Stimulated activated CD4-positive, alpha-beta T cell treated with anti-CD3 and anti-CD28 coated beads, Interleukin-2, amount 100 ng/mL, for 4 hours (primary cell): ENCODE measurements at places on chromosomes 3 and 15.

GRCh38 chr3:42855547-42856380 is 19.9 kb downstream of the CYP8B1 start:
- no peak for DNase-seq

GRCh38 chr15:39511000-39511915 is 69.6 kb upstream of the THBS1 start:
- no peak for DNase-seq

DNA sequence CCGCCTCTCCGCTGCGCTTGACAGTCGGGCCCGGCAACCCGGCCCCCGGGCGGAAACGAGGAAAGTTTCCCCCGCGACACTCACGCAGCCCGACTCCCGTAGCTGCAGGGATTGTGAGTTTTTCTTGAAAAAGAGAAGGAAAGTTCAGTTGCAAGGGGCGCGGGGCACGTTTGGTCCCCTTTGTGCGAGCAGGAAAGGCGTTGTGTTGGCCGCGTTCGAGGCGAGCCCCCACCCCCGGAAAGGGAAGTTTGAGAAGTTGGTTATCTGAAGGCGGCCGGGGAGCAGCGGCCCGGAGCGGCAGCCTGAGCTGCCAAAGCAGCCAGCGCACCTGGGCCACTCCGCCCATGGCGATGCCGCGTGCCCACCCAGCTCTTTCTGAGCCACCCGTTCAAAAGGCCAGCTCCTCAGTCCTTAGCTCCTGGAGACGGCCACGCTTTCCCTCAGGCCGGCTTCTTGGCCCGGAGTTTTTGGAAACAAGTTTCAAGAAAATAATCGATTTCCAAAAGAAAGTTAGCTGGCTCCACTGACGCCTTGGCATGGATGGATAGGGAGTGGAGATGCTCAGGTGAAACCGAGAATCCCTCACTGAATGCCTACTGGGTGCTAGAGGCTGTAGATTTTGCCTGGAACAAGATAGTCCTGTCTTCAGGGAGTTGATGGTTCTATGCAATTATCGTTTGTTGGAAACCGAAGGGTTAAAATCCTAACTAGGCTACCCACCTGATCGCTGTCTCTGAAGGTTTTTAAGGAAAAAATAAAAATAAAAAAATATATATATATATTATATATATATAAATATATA is 832 bp downstream of the TGFBR2 start:
- peak; percentile 64 for DNase-seq

DNA sequence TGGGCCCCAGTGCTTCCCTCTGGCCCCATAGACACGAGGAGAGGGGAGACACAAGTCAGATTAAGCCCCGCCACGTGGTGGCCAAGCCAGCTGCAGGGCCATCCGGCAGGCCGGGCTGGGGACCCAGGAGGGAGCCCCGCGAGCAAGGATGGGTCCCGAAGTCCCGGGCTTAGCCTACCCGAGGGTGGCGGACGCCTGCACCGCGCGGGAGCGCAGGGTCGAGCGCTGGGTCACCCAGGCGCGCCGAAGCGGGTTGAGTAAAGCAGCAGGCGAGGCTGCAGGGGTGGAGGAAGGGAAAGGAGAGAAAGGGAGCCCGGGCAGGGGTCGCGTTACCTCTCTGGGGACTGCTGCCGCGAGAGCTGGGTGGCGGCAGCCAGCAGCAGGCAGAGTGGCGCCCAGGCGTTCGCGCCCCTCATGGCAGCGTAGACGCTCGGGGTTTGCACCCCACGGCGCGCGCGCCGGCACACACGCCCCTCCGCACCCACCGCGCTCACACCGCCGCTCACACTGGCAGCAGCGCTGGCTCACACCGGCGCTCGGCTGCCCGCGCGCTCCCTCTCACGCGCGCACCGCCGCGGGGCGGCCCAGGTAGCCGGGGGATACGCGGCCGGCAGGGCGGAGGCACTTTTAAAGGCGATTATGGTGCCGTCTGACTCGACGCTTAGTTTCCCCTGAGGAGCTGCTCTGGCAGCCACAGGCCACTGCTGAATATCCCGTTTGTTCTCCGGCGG is at the start of gene PCOLCE2:
TSS of gene PCOLCE2 (minus strand) at position 603 of the 731 bp plus-strand sequence. CDS start at position 416, 187 bp downstream.
- DNase-seq, result no peak

DNA sequence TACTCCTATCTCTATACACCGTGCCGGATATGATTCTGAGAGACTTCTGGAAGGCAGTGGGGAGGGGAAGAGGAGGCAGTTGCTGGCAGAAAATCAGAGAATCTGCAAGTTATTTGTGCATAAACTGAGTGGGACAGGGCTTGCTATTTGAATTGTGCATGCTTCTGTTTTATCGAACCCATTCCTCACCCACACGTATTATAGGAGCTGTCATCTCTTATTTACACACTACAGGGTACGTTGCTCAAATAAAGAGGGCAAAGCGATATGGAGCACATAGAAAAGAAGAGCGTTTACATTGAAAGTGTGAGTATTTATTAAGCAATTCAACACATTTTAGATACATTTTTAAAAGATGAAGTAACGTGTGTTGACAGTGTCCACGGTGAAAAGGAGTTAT is 191.6 kb downstream of the CPNE4 start:
- DNase-seq, result no peak

DNA sequence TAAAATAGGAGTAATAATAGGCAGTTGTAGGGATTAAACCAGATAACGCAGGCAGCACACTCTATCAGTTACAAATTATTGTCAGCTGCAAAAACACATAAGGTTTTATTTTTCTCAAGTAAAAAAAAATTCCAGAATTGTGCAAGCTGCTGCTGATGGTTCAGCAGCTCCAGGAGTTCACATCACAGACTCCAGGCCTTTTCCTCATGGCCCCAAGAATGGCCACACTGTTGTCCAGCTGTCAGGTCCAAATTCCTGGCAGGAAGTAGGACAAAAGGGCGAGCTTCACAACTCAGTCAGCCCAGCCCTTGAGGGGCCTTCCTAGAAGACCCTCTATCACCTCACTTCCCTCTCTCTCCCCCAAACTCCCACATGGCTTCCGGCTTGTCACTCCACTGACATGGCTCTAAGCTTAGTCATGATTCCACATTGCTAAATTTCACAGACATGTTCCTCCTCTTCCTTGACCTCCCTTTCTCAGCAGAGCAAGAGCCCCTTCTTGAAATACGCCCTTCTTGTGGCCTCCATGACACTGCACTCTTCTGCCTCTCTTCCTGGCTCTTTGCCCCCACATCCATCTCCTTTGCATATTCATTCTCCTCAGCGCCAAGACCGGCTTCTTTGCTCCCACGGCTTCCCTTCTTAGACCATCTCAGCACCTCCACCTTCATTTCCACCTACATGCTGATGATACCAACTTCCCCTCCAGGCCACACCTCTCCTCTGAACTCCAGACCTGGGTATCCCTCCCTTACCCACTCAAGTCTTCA is 27.4 kb upstream of the FAM174B start:
- DNase-seq, result no peak

- DNase-seq, result no peak
Observed at GRCh38 chr15:60840306-60840702, 361.4 kb upstream of the ICE2 start.

GRCh38 chr15:51629612-51630011 is 7.0 kb upstream of the DMXL2 start:
- no peak for DNase-seq

GRCh38 chr15:56608140-56608778 is 125.0 kb downstream of the ZNF280D start:
- DNase-seq, result no peak

GRCh38 chr15:39690881-39691634 is 91.6 kb downstream of the FSIP1 start:
- DNase-seq, result no peak

DNA sequence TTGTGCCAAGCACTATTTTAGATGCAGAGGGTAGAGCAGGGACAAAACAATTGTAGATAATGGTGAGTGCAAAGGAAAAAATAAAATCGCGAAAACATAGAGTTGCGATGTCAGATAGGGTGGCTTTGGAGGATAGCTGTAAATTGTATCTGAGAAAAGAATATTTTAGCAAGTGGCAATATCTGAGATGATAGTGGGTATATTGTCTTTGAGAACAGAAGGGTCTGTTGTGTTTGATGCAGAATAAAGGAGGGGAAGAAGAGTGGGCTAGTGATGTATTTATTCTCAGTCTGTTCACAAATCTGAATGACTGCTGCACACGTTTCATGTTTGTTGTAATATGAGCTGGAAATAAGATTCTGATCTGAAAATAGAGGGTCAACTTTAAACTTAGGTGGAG is 396.8 kb downstream of the CADM2 start:
- DNase-seq, result no peak

- no peak for DNase-seq
Observed at GRCh38 chr15:67017311-67017710, 48.1 kb upstream of the SMAD3 start.

DNA sequence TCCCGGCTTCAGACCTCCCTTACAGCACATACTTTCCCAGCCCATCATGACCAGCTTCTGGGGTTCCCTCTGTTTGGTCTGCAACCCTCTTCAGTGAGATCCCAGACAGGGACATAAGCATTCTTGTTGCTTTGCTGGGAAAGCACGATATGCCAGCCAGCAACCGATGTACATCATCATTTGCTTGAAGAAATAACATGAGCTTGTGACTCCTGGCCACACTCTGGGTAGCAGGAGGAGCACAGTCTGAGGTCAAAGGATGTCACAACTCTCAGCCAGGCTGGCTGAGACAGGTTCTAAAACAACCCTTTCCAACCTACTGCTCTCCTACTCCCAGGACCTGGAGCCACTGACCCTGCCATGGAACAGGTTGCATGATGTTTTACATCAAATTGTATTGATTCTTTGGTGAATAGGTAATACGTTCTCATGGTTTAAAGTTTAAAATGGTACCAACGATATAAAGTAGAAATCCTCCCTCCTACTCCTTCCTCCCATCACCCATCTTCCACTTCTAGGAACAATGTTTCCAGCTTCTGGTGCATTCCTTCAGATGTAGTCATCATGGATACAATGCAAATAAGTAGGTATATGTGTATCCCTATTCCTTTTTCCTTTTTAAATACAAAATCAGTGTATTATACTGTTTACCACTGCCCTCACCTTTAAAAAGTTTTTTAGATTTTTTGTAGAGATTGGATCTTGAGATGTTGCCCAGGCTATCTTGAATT is 190.3 kb downstream of the OPA1 start:
- DNase-seq, result no peak

GRCh38 chr3:183185696-183186095 is 23.2 kb upstream of the LAMP3 start:
- no peak for DNase-seq

GRCh38 chr3:117887031-117887430 is 1147.6 kb downstream of the IGSF11 start:
- DNase-seq, result no peak

- DNase-seq, result no peak
Observed at GRCh38 chr15:63595688-63596087, 1.5 kb upstream of the FBXL22 start.

- no peak for DNase-seq
Observed at GRCh38 chr3:18099611-18100010, 325.5 kb downstream of the SATB1 start.

DNA sequence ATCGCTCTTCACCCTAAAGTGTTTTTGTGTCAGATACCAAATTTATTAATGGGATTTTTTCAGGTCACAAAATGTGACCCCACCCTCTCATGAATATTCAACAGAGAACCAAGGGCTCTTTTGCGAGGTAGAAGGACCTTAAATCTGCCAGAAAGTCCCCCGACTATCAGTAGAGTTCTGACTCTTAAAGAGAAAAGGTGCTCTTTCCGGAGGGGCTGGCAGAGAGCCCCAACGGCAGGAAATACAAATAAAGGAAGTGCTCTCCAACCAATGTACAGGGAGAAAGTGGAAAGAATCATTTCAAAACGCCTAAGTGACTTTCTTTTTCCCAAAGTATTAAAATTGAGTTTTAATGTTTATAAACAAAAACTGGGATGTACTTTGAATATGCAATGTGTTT is 517.2 kb downstream of the FOXP1 start:
- no peak for DNase-seq

DNA sequence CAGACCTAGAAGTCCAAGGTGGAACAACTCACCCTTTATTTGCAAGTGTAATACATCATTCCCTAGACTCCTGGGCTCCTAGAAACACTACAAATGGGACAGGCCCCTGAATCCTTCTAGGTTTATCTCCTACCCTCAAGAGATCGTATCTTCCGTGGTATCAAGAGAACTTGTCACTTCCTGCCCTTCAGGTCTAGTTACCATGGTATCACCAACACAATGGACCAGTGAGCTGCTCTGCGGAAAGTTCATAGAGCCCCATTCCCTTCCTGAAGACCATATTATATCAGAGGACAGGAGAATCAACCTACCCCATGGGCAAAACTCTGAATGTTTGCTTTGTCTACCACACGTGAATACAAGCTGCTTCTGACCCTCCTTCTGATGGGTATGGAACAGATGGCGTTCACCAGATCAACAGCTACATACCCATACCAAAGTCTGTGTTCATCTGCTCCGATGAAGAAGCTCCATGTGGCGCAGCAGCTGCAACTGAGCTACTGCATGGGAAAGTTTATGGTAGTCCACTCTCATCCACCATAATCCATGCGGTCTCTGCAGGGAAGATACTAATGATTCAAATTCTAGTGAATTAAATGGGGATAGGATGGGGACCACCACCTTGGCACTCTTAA is 84.6 kb upstream of the KLF13 start:
- DNase-seq, result no peak

GRCh38 chr3:33111581-33111980 is 2.2 kb upstream of the CRTAP start:
- no peak for DNase-seq

DNA sequence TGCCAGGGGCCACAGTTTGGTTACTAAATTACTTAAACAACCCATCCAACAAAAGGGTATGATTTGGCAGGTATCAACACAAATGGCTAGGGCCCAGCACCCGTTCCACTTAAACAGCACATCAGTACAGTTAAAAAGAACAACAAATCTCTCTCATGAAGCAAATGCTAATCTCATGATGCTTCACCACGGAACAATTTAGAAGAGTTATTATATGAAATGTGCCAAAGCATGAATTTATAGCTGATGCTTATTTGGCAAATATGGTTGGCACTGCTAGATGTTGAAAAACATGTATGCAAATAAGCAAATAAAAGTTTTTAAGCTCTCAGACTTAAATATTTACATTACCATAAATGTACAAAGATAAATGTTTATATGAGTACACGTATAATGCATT is 2.3 kb downstream of the PEAK1 start:
- DNase-seq, result no peak
